ENCODE measurements at places on chromosomes 7 and 10.
A peak's percentile ranks its signal among the peaks of the same experiment; 100 is the strongest.

DNA sequence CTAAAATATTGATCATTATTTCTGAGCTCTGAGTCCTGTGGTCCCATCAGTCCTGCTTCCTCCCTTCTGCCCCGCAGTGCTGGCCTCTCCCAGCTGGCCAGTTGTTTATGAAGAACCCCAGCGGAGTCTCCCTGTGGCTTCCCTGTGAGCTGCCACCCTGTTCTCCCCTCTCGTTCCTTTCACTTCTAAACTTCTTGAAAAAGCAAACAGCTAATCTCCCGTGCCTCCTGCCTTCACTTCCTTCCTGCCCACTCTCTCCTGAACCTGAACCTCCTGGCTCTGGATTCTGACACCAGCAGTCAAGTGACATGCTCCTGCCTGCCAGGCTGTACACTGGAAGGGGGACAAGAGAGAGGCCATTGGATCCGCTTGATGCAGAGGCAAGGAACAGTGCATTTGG, 63.7 kb upstream of the ZPBP start:
- DNase-seq: no peak

DNA sequence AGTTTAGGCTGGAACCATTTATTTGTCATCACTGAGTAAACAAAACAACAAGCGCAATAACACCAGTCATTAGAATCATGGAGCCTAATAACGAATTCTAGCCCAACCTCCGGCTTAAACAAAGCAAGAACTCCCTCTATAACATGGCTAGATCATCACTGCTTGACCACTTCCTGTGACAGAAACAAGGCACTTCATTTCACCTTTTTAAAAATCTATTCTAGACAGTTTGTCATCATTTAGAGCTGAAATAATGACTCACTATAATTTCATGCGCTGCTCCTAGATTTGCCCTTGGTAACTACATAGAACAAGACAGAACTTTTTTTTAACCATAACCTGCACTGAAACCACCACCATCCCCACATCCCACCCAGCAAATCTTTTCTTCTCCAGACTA, 81.3 kb downstream of the OSBPL3 start:
- DNase-seq: no peak

DNA sequence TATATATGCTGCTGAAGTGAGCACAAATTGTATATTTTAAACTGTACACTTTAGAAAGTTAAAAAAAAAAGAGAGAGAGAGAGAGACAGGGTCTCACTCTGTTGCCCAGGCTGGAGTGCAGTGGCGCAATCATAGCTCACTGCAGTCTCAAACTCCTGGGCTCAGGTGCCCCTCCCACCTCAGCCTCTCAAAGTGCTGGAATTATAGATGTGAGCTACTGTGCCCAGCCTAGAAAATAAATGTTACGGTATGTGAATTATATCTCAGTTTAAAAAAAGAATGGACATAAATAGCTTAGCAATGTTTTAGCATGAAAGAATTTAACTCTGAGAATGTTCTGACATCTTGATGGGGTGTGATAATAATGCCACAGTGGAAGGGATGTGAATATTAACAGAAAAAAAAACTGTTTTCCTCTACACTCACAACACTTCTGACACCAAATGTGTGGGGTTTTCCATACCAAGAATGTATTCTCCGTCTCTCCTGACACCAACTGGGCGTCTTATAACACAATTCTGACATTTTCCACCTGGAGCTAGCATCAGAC, 162.1 kb downstream of the PLCE1 start:
- DNase-seq: no peak

DNA sequence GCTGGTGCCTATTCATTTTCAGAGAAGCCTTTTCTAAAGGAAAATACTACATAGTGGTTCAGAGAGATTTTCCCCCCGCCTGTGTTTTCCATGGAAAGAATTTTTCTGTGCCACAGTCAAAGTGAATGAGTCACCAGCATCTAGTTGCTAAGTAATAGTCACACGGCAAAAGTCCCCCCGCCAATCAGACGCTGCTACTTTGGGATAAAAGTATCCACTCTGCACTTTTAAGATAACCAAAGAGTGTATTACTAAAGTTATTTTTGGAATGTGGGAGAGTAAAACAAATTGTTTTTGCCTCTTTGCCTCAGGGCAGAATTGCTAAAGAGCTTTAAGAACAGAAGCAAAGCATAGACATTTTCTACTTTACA, 23.5 kb downstream of the ABLIM1 start:
- DNase-seq: peak; percentile 76

GRCh38 chr10:23293145-23293724, 51.4 kb downstream of the C10orf67 start:
- peak; percentile 11 for DNase-seq

DNA sequence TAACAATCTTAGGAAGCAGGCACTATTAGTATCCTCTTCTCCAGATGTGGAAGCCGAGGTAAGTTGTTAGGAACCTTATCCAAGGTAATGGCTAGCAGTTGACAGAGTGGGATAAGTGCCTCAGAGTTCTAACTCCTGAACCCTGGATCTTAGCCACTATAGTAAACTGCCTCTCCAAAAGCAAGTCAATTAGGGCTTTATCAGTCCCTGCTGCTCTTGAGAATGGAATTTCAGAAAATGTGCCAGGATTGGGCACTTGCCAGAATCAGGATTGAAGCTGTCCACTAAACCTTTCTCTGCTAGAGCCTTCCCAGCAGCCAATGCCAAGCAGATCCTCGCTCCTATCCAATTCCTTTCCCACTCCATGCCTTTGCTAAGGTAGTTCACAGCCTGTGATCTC, 777.5 kb upstream of the POM121L12 start:
- DNase-seq: no peak

GRCh38 chr10:124911124-124912067, 30.5 kb upstream of the ZRANB1 start:
- DNase-seq: no peak

GRCh38 chr10:48999346-48999745, 59.7 kb upstream of the LRRC18 start:
- no peak for DNase-seq

DNA sequence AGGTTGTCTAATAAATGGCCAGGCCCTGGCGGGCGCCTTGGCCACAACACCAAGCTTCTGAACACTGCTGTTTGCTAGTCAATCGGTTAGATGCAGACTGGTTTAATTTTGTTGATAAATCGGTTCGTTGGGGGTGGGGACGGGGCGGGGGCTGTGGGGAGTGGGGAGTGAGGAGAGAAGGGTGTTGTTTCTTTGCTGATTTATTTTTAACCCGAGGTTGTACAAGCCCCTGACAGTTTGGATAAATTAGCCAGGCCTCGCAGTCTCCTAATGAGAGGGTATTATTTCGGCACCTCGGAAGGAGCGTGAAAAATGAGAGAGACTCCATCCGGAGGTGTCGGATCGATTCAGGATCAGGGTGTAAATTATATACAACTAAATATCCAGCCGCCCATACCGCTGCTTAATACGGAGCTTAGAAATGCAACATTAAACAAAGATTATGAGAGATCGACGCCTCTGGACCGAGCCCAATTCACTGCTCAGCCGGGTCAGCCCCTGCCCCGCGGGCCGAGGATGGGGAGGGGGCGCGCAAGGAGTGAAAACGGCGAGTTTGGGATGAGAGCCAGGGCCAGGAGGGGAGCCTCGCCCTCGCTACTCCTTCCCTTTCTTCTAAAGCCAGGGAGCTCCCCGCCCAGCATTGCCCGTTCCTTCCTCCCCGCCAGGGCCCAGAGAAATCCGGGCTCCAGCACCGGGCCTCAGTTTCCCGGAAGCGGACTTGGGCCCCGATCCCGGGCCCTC, 8.0 kb downstream of the UNCX start:
- no peak for DNase-seq

GRCh38 chr7:80186721-80187120, 52.1 kb downstream of the GNAI1 start:
- DNase-seq: no peak

GRCh38 chr7:80918399-80918798, 452 bp downstream of the SEMA3C start:
- DNase-seq: no peak

DNA sequence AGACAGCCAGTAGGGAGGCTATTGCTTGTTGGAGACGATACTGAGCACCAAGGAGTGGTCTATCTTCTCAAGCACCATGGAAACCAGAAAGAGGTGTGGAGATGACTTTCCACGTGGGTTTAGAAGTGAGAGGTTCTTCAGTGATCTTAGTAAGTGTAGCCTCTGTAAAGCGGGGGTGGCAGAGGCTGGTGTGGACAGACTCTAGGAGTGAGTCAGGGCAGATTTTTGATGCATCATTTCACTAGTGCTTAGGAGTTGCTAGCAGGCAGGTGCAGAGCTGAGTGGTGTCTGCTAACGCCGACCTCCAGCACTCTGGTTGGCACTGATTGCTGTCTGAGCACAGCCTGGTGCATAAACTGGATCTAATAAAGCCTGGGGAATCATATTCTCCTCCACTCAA, 78.4 kb upstream of the ADO start:
- no peak for DNase-seq

DNA sequence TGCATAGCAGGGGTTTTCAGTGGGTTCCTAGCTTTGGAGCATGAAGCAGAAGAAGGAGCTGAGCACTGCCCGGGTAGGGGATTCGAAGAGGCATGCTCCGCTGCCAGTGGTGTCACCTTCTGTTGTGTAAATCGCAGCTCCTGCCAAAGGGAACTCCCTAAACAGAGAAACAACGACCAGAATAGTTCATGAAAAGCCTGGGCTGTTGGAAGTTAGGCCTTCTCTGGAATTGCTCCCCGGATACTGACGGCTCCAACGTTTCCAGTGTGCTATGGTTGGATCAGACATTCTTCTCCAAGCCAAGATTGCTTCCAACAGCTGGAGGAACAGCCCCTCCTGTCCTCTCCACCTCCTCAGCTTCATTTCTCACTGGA, 546.0 kb upstream of the FZD8 start:
- DNase-seq: no peak

- no peak for DNase-seq
Measured at GRCh38 chr7:123472750-123473445, 61.5 kb downstream of the IQUB start.

GRCh38 chr7:101370836-101371235, 8.2 kb downstream of the COL26A1 start:
- no peak for DNase-seq

- no peak for DNase-seq
Measured at GRCh38 chr7:33109758-33110238, 594 bp upstream of the RP9 start.

DNA sequence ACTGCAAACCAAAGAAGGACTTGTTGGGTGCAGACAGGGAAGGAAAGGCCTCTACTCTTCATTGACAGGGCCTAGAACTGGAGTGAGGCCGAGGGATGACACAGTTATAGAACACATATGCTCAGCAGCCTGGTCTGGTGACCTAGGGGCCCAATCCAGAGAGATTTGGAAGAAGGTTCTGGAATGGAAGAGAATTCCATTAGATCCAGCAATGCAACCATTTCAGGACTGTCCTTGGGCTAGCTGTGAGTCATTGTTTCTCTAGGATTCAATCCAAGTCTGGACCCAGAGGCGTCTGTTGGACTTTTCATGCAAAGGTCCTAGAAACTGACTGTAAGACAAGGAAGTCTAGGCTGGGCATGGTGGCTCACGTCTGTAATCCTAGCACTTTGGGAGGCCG, 59.2 kb downstream of the WIPF3 start:
- DNase-seq: peak; percentile 55

GRCh38 chr7:21352540-21353387, 75.1 kb upstream of the SP4 start:
- no peak for DNase-seq

DNA sequence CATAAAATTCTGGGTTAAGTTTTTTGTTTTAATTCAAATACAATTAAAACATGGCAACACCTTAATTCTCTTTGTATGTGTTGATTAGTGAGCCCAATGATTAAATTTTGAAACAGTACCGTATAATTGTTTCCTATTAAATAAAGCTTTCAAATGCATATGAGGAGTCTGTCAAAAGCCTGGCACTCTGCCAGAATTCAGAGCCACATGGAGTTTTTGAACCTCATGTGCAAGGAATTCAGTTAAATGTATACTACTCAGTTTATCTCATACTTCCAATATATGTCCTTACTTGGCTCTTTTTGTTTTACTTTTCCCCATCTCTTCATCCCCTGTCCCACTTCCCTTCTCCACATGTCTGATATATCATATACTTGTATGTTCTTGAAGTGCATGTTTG, 165.6 kb upstream of the FAM3C start:
- DNase-seq: no peak

GRCh38 chr10:47165711-47166404, 134.1 kb upstream of the GDF10 start:
- DNase-seq: no peak

- DNase-seq: peak; percentile 84
Measured at GRCh38 chr10:61140765-61141392, 196.9 kb upstream of the RHOBTB1 start.

- no peak for DNase-seq
Measured at GRCh38 chr10:83806717-83807116, 332.6 kb upstream of the GHITM start.

DNA sequence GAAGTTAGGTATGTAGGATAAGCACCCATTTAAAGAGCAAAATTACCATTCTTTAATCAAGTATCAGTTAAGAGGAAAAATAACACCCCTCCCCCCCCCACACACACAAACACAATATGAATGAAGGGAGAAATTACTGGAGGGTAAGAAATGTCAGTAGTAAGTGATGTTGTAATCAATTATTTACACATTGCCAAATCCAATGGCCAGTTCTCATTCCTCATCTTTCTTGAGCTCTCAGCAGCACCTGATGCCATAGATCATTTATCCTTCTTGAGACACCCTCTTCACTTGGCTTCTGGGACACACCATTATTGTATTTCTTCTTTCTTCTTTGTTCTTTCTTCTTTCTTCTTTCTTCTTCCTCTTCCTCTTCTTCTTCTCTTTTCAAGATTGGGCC, 33.7 kb upstream of the FAM3C start:
- no peak for DNase-seq

- no peak for DNase-seq
Measured at GRCh38 chr10:71266918-71267442, 52.1 kb upstream of the SLC29A3 start.
